Astrocyte of the spinal cord (primary cell): ENCODE measurements at places on chromosomes 1 and 21.
A peak's percentile ranks its signal among the peaks of the same experiment; 100 is the strongest.

DNA sequence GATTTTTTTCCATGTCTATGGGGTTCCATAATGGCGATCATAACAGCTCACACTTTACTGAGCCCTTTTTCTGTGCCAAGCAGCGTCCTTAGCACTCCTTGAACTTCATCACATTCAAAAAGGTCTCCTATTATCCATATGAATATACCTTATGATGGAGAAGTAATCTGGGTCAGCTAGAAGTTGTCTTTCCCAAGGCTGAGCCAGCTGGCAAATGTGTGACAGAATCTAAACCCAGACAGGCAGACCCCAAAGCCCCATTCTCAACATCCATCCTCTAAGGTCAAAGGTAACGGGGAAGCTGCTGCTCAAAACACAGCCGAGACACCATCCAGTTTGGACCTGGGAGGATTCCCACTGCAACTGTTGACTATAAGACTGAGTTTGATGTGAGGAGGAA lies 249.6 kb downstream of the PRDM2 start:
- DNase-seq = no peak

DNA sequence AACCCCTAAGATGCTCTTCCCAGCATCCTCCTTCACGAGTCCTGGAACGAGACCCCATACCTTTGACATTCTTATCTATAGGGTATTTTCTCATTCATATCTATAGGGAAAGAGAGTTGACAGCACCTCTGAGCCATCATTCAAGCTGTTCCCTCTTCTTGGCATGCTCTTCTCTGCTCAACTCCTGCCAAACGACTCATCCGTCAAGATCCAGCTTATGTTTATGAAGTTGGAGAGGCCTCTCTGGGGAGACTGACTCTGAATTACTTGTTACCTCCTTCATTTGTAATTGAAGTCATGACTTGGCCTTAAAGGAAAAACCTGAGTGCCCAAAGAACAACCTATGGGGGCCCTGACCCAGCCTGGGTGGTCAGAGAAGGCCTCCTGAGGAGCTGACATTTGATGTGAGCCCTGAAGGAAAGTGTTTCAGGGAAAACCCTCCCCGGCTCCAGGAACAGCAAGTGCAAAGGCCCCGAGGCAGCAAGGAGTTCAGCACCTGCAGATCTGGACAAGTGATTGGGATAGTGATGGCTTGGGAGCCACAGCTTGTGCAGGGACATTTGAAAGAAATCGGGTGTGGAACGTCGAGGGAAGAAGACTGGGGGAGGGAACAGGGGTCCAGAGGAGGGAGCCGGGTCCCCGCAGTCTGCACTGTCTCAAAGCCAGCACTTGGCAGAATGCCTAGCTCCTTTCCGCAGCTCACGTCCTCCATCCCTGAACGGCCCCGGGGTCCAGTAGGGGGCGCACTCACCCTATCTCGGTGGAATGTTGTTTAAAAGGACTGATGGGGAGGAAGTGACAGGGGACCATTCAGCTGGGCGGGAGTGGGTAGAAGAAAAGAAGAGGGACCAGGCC lies 14.0 kb upstream of the CDA start:
- DNase-seq = peak; percentile 75

DNA sequence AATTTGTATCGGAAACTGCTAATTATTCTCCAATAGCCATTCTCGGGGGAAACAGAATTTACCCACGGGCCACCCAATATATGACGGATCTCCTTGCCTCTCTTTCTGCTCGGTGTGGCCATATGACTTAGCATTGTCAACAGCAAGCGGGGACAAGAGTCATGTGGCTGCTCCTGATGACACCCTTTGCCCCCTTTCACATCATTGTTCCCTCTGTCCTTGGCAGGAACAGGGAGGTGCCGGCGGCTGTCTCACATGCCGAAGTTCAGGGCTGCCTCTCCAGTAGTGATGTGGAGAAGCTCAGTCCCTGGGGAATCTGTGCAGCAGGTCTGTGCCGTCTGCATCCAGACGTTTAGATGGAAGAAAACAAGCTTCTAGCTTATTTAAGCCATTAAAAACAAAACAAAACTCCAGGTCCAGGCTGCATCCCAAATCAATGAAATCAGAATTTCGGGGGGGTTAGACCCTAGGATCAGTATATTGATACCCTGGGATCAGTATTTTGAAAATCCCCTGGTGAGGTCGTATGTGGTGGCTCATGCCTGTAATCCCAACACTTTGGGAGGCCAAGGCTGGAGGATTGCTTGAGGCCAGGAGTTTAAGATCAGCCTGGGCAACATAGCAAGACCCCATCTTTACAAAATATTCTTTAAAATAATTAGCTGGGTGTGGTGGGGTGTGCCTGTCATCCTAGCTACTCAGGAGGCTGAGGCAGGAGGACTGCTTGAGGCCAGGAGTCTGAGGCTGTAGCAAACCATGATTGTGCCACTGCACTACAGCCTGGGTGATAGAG lies 10.8 kb downstream of the MYOM3 start:
- DNase-seq = no peak

DNA sequence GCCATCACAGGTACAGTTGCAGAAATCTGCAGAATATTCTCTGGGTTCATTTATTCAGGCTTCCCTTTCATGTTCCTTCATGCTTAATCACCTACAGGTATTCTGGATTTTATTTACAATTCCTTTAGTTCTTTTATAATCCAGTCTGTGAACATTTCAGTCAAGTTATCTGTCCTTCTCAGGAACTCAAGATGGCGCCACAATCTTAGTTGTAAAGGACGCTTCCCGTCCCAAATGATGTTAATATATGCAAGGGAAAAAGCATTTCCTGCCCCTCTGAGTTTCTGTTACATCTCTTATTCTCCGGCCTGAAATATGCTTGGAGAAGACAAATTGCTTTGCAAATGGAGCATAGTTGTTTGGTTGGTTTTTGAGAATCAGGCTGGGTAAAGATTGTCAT lies 19.3 kb downstream of the F3 start:
- DNase-seq = peak; percentile 76

GRCh38 chr1:225840223-225840610 lies 30.3 kb downstream of the EPHX1 start:
- no peak for DNase-seq

GRCh38 chr21:36064085-36064460 lies 3.7 kb upstream of the SETD4 start:
- DNase-seq = no peak

DNA sequence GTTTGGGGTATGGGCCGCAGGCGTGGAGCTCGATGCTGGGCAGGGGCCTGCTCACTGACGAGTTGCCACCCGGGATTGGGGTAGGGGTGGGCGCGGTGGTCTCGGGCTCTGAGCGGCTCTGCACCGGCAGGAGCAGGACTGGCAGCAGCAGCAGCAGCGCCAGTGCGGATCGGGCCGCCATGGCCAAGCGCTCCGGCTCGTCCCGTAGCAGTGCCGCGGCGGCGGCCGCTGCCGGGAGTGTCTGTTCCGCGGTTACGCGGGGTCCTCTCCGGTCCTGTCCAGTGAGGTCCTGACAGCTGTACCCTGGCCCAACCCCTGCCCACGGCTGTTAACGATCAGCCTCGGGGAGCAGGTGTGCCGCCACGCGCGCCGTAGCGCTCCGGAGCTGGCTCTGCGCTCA lies 26.5 kb downstream of the ADARB1 start:
- no peak for DNase-seq
